ENCODE measurements at places on chromosomes 11 and 22. TPM values are rescaled to one million over a fixed set of nuclear protein-coding genes. Genes with fewer than 3 reads are reported as not detected.

DNA sequence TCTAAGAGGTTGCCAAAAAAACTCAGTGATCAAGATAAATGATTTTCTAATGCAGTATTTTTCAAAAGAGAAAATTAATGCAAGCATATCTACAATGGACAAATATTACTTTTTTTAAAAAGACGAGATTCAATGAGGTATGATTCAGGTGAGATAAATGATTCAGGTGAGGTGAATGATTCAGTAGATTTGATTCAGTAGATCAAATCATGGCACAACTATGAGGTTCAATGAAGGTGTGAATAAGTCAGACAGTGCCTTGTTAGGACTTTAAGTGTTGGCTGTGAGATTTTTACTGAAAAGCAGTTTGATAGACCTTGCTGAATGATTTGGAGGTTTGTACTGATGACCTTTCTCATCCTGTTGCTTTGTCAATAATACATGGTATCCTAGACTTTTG, 742.2 kb downstream of the NELL1 start:
- no peak for DNase-seq

- DNase-seq: peak; percentile 50
These were observed 14.6 kb upstream of the CTSD start for GRCh38 chr11:1778141-1778911.

The OR52E8 gene
- polyA plus RNA-seq: not detected

DNA sequence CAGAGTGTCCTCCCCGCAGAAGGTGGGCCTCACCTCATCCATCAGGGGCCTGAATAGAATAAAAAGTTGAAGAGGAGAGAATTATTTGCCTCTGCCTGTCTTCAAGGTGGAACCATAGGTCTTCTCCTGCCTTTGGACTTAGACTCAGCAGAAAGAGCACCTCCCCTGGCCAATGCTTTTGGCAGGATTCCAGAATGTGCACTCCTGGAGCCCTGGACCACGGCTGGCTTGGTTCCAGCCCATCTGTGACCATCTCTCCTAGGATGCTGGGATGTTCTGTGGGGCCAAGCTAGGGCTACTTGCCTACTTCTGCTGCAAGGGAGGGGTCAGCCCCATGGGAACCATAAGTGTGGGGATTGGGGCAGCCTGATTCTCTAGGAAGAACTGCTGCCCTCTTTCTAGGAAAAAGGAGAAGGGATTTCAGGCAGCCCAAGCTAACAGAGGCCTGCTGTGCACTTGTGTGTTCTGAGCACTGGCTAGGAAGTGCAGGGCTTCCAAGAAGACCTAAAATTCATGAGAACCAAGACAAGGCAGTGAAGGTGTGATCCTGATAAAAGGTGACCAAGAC, 32.2 kb upstream of the SHANK2 start:
- DNase-seq: no peak

The TIGD3 gene
- polyA plus RNA-seq: 2.8 TPM

- DNase-seq: no peak
These were observed 41.8 kb upstream of the ZBTB16 start for GRCh38 chr11:114017723-114018122.

- no peak for DNase-seq
These were observed 143.3 kb downstream of the GUCY1A2 start for GRCh38 chr11:106875013-106875412.

GRCh38 chr11:103842795-103843194, 193.6 kb upstream of the DDI1 start:
- no peak for DNase-seq

DNA sequence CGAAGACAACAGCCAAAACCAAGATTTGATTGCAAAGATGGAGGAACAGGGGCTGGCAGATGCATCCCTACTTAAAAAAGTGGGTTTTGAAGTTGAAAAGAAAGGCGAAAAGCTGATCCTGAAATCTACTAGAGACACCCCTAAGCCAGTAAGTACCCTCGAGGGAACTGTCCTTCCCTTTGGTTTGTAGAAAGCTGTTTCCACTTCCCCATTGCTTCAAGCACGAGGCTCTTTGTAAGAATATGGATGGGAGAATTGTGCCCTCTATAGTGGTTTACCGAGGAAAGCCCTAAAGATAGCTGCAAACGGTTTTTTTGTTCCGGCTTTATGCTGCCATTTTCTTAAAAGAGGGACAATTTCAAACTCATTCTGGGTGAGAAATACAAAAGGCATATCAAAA, 133.9 kb downstream of the WNT7B start:
- DNase-seq: no peak

GRCh38 chr22:24159650-24160049, 21.6 kb upstream of the SUSD2 start:
- DNase-seq: no peak

GRCh38 chr11:16356761-16357393, 531 bp upstream of the SOX6 start:
- DNase-seq: no peak

The UCP2 gene
- 496 TPM for polyA plus RNA-seq

DNA sequence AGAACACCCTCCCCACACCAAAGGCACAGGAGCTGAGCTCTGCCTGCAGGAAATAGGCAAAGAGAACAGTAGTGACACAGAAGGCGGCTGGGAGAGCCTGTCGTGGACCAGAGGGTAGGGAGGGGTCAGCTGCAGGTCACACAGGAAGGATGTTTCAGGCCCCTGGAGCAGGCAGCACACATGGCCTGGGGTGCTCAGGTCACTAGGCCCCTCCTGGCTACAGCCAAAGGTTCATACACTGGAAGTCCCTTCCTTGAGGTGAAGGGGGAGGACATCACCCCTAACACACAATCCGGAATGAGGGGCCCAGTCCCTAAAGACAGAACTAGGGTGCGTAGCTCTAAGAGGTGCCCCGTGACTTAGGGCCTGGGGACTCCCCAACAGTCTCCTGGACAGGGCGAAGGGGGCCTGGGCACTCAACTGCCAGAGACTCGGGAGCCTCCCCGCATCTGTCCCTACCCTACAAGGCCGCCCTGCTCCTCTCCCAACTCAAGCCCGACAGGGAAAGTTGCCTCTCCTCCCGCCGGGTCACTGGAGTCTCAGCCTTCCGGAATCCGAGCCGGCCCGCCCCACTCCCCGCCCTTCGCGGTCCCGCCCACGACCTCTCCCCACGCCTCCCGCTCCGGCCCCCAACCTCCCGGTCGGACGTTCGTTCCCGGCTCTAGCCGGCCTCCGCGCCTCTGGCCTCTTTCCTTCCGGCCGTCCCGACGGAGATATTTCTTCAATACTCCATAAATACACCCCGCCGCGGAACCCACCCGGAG, at the start of gene CYB5R2:
Gene CYB5R2, minus strand, starts transcription at position 541 of the 764 bp plus-strand sequence. CDS start 675 bp downstream, outside the sequence.
- DNase-seq: peak; percentile 18

GRCh38 chr22:19709063-19709769, 5.1 kb upstream of the SEPTIN5 start:
- DNase-seq: no peak

The RPS25 gene
- polyA plus RNA-seq: 636 TPM

DNA sequence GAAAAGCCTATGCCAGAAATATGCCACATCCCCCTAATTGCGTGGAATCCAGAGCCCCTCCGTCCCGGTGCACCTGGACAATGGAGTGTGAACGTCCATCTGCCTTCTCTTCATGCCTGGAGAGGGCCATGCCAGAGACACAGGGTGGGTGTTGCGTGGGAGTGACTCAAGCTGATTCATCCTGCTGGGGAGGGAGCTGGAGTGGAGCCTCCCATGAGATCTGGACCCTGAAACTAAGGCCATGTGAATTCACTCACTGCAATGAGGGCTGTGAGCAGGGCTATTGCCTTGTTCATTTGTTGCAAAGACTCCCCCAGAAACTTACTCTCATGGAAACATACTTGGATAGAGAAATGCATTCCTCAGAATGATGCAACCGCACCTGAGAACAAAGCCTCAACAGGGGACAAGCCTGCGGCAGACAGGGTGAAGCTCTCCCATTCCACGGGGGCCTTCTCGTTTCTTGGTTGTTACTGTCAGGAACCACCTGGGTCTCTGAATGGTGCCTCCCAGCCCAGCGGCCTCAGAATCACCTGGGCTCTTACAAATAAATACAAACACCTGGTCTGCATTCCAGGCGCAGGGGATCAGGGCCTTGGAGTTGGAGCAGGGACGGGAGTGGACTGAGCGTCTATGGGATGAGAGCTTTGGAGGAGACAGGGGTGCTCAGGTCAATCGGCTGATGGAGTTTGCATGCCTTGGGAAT, 1031.2 kb downstream of the BRD1 start:
- no peak for DNase-seq

GRCh38 chr11:64138398-64138797, 27.5 kb downstream of the MACROD1 start:
- no peak for DNase-seq

- no peak for DNase-seq
These were observed 110.5 kb downstream of the AASDHPPT start for GRCh38 chr11:106187860-106188456.

- no peak for DNase-seq
These were observed 735.5 kb downstream of the KCNA4 start for GRCh38 chr11:29281271-29281777.
